Amniotic epithelial cell (primary cell): ENCODE measurements at places on chromosomes 12 and 14.
A peak's percentile ranks its signal among the peaks of the same experiment; 100 is the strongest.

- peak; percentile 49 for DNase-seq
Observed at GRCh38 chr12:11758510-11759493, 109.3 kb downstream of the ETV6 start.

GRCh38 chr14:93232159-93232558 lies 25.1 kb downstream of the UBR7 start:
- DNase-seq: no peak

DNA sequence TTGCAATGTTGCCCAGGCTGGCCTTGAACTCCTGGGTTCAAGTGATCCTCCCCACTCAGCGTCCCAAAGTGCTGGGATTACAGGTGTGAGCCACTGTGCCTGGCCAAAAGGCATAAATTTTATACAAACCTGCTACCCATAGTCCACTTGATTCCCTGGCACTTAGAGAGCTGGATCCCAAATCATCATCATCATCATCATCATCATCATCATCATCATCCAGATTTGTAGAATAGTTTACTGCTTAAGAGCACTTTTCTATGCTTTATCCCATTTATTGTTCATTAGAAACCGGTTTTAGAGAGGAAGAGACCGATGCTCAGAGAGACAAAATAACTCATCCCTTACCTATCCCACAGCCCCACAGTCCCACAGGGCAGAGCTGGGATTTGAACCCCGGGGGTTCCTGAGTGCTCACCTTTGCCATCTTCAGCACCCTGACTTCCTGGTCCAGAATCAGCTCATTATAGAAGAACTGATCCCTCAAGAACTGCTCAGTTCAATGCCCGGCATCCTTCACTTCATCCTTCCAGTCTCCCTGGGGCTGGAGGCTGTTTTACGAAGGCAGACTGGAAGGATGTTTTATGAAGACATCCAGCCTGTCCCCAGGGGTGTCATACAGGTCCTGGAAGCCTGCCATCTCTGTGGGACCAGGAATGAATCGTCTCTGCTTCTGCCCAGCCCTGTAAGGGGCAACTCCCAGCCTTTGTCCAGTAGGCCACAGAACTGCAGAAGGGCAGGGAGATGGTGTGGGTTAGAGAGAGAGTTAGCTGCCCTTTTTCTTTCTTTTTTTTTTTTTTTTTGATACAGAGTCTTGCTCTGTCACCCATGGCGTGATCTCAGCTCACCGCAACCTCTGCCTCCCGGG lies 20.2 kb upstream of the OASL start:
- DNase-seq: no peak

- DNase-seq: no peak
Observed at GRCh38 chr14:50007123-50007903, 109.1 kb downstream of the VCPKMT start.

- DNase-seq: no peak
Observed at GRCh38 chr14:89107626-89108025, 283.2 kb downstream of the TTC8 start.

- no peak for DNase-seq
Observed at GRCh38 chr14:70156592-70156991, 32.2 kb downstream of the SLC8A3 start.

DNA sequence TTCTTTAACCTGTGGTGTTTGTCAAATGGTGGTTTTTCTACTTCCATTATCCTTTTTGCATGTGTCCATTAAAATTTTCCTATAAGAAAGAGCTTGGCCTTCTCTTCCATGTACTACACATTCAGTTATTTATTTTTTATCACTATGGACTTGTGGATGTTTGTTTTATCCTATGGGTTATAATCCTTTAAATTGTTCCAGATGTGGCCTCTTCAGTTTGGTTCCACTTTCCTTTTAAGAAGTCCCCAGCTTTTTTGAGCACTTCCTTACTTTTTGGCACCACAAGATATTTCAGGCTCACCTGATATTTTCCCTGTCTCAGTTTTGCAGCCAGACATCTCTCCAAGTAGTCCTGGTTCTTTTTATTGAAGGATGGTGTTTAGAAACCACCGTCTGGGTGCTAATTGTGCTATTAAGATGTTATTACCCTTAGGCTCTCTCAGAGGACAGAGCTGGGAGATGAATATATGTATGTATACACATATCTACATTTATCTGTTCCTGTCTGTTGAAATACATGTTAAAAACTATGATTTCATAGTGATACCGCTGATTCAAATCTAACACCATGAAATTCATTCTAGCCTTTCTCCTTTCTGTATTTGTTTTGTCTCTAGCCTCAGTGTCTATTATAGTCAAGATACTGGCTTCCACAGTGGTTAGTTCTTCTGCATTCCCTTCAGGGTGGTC lies 408.5 kb upstream of the RGS6 start:
- DNase-seq: no peak

- DNase-seq: no peak
Observed at GRCh38 chr12:66915306-66915904, 236.5 kb upstream of the GRIP1 start.

DNA sequence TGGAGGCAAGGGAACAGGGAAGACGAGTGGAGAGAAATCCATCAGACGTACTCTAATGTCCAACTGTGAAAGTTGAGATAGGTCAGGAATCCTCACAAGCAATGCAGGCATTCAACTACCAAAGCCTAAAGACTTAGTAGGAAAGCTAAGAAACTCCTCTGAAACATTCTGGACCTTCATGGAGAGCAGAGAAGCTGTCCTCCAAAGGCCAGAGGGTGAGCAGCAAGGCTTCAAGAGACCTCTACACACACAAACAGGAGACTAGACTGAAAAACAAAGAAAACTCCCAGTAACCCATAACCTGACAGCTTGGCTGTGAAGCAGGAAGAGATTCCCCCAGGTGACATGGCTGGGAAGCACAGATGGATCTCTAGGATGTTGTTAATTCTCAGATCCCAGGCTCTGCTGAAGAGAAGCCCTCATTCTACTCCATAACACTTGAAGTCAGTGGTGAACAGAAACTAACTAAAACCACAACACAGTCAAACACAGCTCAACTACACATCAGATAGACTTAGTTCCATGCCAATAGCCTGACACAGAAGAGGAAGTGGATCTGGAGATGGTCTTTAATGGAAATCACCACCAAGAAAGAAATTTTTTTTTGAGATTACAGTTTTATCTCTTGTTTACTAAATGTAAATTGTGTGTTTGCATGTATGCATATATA lies 23.2 kb upstream of the LYZ start:
- DNase-seq: no peak

DNA sequence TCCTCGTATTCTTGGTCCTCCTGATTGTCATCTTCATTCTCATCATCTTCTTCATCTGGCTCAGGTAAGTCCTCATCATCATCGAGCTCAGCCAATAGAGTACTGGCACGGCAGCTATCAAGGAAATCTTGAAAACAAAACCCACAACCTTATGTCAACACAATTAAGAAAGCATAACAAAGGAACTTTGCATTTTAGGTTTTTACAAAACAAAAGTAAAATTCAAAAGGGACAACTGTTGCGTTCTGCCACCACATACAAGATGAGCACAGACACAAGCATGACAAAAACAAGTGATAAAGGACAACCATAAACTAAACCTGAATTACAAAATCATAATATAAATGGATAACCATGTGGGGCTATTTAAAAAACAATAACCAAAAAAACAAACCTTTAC lies 84.7 kb downstream of the HECTD1 start:
- no peak for DNase-seq

- no peak for DNase-seq
Observed at GRCh38 chr12:10268037-10268436, 39.6 kb upstream of the KLRD1 start.

DNA sequence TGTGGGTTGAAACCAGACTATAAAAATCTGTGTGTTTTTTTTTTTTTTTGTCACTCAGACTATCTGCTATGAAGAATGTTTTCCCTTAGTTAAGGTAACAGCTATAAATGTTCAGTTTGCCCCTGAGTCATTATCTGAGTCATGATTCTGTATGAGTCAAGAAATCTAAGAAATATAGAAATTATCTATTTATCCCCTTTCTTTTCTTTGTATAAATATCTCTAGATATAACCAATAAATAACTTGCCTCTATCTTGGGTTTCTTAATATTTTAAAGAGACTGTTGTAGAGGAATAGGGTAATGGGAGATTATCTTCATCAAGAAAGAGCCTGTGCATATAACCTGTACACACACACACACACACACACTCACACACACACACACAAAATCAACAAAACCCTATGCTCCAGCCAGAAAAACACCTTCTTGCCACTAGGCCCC lies 161.7 kb upstream of the EEA1 start:
- peak; percentile 71 for DNase-seq

DNA sequence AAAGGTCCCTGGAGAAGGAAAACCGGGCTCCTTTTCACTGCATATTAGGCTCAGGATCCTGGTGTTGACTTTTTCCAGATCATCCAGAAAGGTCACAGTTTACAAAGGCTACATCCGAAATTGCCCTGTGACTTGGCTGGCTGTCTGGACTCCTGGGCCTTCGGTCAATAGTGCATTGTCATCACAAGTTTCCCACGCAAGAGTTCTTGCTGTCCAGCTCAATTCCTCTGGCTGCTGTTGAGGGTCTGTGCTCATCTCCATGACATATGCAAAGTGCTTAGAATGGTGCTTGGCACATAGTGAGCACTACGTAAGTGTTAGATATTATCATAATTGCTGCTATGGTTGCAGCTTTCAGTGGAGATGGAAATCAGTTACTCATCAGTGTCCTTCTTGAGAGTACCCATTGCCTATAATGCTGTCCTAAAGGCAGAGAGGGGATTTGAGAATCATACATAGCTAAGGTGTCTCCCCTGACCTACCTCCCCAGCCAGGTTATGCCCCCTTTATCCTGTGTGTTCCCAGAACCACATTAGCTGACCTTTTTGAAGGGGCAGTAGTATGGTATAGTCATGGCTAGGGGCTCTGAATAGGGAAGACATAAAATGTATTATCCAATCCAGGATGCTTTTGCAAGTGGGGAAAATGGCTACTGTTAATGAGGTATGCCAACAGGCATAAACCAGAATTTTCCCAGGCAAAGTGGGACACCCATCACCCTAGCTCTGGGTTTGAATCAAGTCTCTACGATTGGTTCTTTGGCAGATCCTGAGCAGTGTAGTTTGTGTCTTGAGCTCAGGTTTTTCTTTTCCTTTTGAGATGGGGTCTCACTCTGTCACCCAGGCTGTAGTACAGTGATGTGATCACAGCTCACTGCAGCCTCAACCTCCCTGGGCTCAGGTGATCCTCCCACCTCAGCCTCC lies 132.0 kb upstream of the CCND2 start:
- DNase-seq: no peak

- DNase-seq: no peak
Observed at GRCh38 chr12:53664191-53664590, 11.7 kb downstream of the ATP5MC2 start.
